ENCODE measurements at places on chromosomes 16 and 17.

GRCh38 chr16:81170824-81171223, 67.7 kb upstream of the BCO1 start:
- no peak for DNase-seq

DNA sequence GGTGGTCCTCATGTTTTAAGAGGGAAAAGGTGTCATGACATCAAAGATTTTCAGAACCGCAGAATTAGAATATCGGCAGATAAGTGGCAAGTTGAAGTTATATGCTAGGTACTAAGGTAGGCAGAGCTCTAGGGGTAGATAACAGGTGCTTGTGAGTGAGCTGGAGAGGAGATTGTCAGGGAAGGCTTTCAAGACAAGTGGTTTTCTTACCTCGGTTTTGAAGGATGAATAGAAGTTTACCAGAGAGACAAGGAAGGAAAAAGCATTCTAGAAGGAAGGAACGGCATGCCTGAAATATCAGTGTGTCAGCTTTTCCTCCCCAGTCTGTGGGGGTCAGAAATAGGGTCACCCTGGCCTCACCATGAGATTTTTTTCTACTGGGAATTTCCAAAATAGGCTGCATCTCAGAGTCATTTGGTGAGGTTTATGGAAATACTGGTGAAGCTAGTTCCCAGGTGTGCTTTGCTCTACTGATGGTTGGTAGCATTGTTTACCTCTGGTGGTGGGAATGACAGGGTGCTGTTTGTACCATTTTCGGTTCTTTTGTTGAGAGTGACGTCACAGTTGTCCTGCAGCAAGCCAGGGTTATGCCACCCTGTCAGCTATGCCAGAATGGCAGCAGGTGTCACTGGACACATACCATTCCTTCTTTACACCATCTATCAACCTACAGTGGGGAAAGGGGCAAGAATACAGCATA, 112.5 kb downstream of the MSI2 start:
- DNase-seq, result no peak

GRCh38 chr16:84803146-84803545, 16.6 kb upstream of the CRISPLD2 start:
- DNase-seq, result no peak

DNA sequence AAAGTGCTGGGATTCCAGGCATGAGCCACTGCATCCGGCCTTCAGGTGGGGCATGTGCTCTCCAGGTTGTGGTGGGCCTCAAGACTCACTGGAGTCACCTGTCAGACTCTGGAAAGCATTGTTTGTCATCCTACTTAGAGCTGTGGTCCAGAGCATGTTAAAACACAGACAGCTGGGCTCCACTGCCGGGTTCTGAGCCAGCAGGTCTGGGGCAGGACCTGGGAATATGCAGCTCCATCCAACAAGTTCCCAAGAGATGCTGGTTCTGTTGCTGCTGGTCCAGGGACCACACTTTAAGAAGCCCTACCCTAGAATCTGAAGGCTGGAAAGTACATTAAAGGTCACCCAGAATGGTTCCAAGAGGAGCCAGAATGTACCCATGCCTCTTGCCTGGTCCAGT, 75.3 kb downstream of the GAS7 start:
- no peak for DNase-seq

DNA sequence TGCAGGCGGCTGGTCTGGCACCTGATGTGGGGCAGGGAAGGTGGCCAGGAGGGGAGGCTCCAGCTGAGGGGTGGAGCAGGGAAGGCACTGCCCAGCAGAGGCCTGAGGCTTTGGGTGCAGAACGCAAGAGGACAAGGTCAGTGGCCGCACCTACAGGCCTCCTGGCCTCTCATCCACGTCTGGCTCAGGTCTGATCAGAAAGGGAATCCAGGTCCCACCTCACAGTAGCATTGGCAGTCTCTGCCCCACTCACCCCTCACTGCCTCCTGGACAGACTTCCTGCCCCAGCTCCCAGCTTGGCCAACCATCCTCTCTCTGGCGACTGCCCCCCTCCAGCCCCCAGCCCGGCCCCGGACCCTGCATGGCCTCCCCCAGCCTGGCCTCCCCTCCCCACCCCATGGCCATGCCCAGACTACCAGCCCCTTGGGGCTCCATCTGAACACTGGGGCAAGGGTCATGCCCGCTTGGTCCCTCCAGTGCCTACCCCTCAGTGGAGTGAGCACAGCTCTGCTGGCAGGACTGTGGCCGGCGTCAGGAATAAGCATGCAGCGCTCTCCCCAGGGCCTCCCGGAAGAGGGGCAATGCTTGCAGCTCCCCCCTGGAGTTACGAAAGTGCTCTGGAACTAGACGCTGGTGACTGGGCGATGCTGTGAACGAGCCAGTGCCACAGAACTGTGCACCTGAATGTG, 4.6 kb downstream of the UTS2R start:
- DNase-seq, result no peak

- DNase-seq, result no peak
These were observed 29.1 kb downstream of the GAS7 start for GRCh38 chr17:10169290-10169689.

- no peak for DNase-seq
These were observed 29.0 kb upstream of the ASIC2 start for GRCh38 chr17:33322063-33322462.

- DNase-seq, result no peak
These were observed 73.5 kb downstream of the GOSR1 start for GRCh38 chr17:30550512-30551273.

GRCh38 chr17:1709403-1709951, 700 bp downstream of the TLCD2 start:
- no peak for DNase-seq

GRCh38 chr16:67766291-67766690, 40.1 kb downstream of the RANBP10 start:
- DNase-seq, result no peak

GRCh38 chr16:82259731-82260130, 89.7 kb upstream of the MPHOSPH6 start:
- DNase-seq, result no peak

- no peak for DNase-seq
These were observed 32.5 kb upstream of the PLCG2 start for GRCh38 chr16:81746566-81746965.

DNA sequence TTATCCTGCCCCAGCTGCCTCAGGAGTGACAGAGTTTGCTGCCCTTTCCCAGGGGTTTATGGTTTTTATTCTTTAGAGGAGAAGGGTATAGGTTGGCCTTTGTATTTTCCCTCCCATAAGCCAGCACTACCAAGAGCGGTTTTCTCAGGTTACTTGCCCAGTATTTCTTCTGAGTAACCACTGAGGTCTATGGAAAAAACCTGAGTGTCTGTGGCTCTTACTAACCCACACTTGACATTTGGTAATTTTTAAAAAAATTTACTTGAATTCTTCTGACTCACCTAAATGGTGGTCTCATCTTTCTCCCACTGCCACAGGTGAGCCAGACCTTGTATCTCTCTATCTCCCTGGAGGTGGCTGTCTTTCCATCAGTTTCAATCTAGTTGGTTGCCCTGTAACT, 6.0 kb downstream of the SLC7A6 start:
- DNase-seq, result no peak

DNA sequence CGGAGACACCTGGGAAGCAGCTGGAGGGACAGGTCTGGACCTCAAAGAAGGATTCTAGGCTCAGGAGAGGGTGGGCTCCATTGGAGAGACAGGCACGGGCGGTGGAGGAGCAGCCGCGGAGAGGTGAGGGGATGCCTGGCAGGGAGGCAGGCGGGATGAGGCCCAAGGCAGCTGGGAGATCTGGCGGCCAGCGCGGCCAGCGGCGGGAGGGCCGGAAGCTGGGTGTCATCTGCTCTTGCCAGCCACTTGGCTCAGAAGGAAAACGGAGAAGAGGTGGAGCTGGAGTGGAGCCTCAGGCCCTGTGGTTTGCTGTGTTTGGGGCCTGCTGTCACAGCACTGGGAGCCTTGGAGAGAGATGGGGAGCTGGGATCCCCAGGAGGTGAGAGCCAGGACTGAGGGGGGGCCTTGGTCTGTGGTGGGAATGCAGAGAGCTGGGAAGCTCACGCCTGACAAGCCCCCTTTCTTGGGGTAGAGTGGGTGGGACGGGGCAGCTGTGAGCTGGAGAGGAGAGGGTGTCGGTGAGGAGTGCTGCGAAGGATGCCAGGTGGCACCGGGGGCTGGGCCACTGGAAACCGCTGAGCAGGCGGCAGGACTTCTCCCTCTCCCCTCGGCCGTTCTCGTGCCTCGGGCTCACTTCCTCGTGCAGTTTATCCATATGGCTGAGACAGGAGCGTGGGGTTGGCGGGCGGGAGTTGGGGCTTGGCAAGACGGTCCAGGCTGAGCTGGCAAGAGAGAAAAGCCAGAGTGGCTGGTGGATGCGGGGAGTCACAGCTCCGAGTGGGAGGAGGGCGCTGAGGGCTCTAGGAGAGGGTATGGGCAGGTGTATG, 8.0 kb downstream of the TBC1D24 start:
- DNase-seq, result no peak
